ENCODE measurements at places on chromosomes 1 and 21.

GRCh38 chr1:116754198-116754977, at the start of gene CD2:
Gene CD2, plus strand, starts transcription at chr1:116754430. Its CDS starts 63 bp downstream, at chr1:116754493.
- DNase-seq, result no peak

GRCh38 chr1:247118946-247119446, 14.8 kb upstream of the ZNF669 start:
- no peak for DNase-seq

- no peak for DNase-seq
These were observed 4.8 kb downstream of the PHACTR4 start for GRCh38 chr1:28374297-28374696.

DNA sequence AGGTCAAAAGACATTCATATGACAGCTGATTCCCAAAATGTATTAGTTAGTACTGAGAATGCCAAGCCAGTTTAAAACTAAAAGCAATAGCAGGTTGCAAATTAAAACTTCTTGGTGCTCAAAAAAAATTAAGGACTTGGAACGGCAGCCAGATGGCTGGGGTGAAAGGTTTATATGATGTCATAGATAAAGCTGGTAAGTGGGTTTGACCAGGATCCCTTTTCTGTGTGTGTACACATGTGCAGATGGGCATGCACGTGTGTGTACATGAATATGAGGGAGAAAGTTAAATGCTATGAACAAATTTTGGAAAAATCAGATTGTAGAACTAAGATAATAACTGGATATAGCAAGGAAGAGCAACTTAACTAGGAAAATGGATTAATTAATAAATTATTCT, 39.1 kb upstream of the DPH5 start:
- no peak for DNase-seq

DNA sequence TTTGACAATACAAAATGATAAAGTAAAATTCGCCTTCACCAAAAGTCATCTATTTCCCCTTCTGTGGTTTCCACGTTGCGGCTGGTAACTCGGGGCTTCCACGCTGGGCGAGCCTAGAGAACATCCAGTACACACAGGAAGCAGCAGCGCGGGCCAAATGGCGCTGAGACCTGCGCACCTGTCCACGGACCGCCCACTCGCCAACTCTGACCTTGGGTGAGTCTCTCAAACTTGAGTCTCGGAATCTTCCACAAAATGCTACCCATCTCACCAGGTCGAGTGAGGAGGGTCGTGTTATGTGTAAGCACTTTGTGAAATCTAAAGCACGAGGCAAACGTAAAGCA, 820 bp upstream of the TTF2 start:
- no peak for DNase-seq

GRCh38 chr1:55639051-55639450, 423.9 kb upstream of the USP24 start:
- DNase-seq, result no peak

DNA sequence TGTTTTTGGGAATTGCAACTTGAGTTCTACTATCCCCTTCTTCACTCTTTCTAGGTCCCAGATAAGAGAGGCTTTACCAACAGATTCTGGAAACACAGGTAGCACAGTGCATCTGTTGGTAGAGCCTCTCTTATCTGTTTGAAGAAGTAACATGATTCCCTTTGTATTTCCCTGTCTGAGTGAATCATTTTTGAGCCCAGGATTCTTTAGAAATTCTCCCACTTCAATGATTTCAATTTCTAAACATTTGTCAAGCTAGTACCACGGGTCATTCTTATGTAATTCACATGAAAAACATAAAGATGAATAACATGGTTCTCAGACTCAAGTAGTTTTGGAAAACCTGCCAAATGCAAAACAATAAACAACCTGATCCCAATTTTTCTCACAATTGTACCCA, 72.0 kb upstream of the DUSP10 start:
- no peak for DNase-seq

- peak; percentile 25 for DNase-seq
These were observed 4.5 kb downstream of the TTC24 start for GRCh38 chr1:156583821-156584622.

- no peak for DNase-seq
These were observed 56.4 kb downstream of the COL18A1 start for GRCh38 chr21:45461369-45461750.

GRCh38 chr1:70706381-70707037, 295.4 kb downstream of the CTH start:
- no peak for DNase-seq

DNA sequence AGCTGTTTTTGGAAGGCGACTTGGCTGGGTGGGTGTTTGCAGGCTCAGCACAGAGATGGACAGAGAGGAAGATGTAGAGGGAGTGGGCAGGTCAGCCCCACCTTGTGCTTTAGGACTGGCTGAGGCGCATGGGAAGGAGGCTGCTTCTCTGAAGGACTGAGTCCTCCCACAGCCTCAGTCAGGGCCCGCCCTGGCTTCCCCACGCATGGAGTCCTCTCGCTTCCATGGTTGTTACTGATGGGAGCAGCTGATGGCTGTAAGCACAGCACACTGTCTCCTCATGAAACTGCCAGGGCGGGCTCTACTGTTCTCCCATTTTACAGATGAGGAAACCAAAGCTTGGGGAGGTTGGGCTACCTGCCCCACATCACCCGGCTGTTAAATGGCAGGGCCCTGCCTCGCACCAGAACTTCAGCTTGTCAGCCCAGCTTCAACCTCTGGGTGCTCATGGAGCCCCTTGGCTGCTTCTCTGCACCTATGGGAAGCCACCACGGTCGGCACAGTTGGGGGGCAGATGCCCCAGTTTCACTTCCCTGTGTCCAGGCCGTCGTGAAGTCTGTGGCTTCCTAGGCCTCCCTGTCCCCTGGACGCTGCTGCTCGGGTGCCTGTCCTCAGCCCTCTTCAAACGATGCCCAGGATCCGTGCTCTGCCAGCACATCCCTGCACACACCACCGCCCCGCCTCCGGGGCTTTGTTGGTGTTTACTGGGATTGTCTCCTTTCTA, 2.4 kb downstream of the TMEM201 start:
- DNase-seq, result no peak

Measured in occipital lobe (tissue), 3 donors.